ENCODE measurements at places on chromosomes 12 and 14.

- DNase-seq, result peak; percentile 86
Observed at GRCh38 chr14:22986508-22987054, 4.2 kb upstream of the AJUBA start.

DNA sequence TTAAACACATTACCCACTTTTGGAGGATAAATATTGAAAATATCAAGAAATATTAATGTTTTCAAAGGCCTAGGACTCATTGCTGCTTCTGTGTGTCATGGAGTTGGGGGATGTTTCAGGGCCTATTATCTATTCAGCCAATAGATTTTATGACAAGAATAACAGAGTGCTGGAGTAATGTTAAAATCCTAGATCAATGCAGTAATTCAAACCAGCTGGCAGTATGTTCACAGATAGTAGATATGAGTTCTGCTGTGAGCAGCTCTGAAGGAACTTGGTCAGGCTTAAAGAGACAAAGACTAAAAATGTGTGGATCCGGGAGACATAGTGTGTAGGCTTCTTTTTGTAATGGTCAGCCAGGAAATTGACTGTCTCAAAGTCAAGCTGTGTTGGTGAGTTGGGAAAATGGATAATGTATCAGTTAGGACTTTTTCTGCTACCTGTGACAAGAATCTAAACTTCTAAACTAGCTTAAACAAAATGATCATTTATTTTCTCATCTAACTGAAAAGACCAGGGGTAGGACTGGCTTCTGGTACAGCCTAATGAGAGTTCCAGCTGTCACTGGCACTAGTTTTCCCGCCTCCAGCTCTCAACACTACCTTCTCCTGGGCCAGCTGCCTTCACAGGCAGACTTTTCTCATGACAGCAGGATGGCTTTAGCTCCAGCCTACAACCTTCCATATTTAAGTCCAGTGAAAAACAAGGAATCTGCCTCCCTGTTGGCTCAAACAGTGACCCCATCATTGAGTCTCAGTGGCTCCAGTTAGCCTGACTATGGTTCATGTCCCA, 16.3 kb upstream of the POLR3B start:
- DNase-seq, result no peak

GRCh38 chr12:39807043-39807442, 187.4 kb upstream of the ABCD2 start:
- no peak for DNase-seq

- no peak for DNase-seq
Observed at GRCh38 chr12:57446292-57446960, 8.7 kb upstream of the INHBE start.

DNA sequence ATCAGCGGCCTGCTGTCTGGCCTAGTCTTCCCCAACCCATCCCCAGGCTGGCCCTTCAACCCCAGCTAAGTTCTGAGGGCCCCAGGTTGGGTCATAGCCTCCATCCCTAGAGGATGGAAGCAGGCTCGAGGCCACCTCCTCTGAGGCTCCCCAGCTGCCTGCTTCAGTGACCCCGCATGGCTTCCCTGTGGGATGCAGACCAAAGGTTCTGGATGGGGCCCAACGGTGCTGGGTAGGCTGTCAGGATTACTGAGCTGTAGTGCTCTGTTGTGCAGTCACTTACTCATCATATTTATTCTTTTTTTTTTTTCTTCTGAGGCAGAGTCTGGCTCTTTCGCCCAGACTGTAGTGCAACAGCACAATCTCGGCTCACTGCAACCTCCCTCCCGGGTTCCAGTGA, 92.0 kb downstream of the IRF2BPL start:
- no peak for DNase-seq

DNA sequence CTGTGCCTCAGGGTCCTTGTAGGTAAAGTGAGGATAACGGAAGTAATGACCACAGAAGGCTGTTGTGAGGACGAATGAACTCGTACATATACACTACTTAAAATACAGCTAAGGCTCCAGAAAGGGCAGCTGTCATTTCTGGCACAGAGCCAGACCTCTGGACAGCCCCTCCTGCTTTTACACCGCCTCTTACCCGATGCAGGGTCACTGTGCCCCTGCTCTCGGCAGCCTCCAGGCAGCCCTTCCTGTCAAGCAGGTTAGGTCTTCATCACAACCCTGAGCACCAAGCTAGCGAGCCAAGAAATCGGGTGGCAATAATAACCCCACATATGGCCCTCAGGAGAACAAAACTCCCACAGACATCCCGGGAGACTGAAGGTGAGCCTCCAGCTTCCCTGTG, 8.5 kb downstream of the TMEM229B start:
- no peak for DNase-seq

DNA sequence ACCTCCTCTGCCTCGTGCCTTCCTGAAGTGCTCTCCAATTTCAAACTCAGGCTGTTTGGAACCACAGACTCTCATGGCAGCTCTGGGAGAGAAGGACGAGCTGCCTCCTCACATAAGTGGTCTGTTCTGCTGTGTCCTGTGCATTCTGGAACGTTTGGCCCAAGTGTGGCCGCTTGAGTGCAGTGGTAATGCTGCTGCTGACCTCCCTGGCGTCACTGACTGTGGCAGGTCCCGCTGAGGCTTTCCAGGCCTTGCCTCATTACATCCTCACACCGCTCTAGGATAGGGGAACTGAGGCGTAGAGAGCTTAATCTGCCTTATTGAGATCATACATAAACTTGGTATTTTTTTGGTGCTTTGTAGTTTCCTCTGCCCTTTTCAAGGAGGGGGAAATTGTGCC, 14.2 kb downstream of the CCDC92 start:
- no peak for DNase-seq

- no peak for DNase-seq
Observed at GRCh38 chr12:88471331-88472045, 108.8 kb downstream of the KITLG start.

GRCh38 chr14:92938235-92938875, 15.4 kb downstream of the CHGA start:
- no peak for DNase-seq

DNA sequence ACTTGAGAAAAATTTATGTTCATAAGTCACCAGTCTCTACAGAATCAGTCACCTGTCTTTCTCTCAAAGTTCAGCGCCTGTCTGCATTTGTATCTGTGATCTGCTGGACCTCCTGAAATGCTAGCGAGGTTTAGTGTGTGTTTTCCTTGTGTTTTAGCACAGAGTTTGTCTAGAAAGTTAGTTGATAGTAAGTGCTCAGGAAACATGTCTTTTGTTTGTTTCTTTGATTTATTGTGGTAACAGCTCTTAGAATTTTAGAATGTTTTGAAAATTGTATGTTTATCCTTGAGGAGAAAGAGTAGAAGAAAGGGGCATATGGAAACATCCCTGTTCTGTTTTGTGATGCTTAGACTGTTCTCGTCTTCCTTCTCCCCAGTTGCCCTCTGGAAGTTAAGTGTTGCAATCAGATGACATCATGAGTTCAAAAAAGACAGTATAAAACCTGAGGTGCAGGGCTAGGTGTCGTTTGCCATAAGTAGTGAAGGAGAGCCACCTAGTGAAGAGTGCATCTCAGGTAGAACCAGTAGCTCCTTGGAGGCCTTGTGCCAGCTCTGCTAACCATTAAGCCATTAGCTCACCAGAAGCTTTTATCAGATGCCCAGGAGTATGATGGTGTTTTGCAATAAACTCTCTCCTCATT, 44.8 kb downstream of the FBXW8 start:
- peak; percentile 51 for DNase-seq

GRCh38 chr12:2283916-2284315, 231.1 kb downstream of the CACNA1C start:
- DNase-seq, result no peak

DNA sequence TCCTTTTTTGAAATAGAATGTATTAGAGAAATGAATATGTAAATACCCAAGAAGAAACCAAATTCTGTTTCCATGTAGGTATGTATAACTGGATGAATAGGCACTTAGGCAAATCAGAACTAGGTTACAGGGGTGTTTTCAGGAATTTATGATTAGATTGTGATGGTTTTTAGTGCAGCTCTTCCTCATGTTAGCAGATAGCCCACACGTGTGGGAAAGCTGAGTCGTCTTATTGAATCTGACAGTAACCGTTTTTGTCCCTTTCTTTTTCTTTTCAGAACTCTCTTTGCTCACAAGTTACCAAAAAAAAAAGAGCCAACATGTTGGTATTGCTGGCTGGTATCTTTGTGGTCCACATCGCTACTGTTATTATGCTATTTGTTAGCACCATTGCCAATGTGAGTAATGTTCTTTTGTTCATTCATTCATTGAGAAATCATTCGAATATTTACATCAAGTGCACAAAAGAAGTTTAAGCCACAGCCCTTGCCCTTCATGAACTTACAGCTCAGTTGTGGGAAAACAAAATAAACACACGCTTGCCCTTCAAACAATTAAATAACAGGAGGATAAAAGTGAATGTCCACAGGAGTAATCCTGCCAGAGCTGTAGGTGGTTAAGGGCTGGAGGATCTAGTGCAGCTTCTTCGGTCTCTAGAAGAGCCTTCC, 14.8 kb downstream of the EMP1 start:
- DNase-seq, result no peak

DNA sequence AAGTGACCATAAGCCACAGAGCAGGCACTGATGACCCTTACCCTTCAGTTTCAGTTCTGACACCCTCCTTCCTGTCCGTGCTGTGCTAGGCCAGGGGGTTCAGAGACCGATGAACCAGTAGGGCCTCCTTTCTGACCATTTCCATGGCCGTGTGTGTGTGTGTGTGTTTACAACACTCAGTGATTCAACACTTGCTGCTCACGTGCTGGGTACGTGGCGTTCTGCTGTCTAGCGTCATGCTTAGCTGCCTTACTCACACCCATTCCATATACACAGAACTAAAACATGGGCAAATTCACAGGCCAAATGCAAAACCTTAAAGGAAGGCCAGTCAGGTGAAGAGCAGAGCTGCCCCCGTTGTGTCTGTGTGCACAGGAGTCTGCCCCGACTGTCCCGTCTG, 67.5 kb downstream of the DNAH10 start:
- DNase-seq, result no peak

All from CD4-positive, alpha-beta T cell treated with Interferon alpha-2 for 1 hour (primary cell).